ENCODE measurements at places on chromosomes 1 and 21.

GRCh38 chr1:25516686-25517085 is 26.7 kb upstream of the LDLRAP1 start:
- no peak for DNase-seq

- no peak for DNase-seq
Observed at GRCh38 chr1:214002472-214002871, 14.7 kb downstream of the PROX1 start.

GRCh38 chr1:232751393-232752140 is 53.6 kb upstream of the MAP10 start:
- DNase-seq: no peak

DNA sequence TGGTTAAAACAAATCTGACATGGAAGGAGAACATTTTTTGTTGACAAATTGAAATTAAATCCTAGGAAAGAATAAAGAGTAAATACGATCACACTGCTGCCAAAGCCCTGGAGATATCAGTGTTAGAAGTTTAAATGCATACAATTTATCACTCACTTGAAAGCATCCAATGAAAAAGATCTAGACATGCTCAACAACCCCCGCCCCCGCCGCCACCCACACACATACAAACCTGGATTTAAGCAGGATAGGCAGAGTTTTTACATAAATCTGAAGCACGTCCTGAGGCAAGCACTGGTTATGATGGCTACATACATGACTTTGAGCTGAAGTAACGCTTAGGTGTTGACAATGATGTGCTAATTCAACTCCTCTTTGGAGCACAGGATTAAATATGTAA is 58.5 kb downstream of the LYST start:
- no peak for DNase-seq

GRCh38 chr1:109616391-109616790 is 3.0 kb downstream of the GNAT2 start:
- no peak for DNase-seq

DNA sequence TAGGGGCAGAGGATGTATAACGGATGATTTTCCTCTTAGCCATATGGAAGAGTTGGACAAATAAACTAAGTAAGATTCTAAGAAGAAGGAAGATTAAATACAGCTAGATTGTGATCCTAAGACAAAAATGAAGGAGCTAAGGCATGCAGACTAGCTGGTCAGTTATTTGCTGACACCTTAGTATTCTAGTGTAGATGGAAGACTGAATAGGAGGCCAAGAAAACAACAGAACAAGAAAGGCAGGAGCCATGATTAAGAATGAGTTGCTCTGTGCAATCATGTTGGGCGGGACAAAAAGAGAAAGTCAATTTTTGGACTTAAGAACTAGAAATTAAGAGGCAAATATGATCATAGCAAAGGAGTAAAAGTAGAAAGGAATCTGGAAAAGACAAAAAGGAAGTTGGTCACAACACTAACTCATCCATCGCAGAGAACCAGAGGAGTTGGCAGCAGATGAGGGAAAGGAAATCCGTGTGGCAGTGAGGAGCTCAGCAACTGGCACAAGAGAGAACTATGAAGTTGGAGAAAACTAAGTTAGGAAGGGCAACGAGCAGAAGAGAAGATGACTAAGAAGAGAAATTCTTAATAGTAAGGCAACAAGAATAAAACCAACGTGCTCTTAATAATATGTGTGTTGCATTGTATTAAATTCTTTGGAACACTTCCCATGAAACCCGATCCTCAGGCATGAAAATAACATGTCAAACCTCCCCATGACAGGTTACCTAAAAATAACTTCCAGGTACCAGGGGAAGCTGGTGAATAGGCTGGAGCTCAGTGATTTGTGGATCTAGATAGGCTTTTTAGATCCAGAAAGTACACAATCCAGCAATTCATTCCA is 234.4 kb downstream of the LTN1 start:
- no peak for DNase-seq

DNA sequence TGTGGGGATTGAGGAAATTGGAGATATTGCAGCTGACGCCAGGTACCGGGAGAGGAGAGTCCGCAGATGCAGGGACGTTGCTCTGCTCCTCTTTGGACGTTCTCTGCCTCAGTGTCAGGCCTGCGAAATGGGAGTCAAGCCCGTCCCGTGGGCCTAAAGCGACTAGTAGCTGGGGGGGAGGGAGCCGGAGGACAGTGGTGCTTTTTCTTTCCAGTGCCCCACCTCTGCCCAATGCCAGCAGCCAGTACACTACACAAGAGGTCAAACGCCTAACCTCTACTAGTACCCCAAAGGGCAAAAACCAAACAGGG is 413.6 kb upstream of the ESRRG start:
- no peak for DNase-seq

DNA sequence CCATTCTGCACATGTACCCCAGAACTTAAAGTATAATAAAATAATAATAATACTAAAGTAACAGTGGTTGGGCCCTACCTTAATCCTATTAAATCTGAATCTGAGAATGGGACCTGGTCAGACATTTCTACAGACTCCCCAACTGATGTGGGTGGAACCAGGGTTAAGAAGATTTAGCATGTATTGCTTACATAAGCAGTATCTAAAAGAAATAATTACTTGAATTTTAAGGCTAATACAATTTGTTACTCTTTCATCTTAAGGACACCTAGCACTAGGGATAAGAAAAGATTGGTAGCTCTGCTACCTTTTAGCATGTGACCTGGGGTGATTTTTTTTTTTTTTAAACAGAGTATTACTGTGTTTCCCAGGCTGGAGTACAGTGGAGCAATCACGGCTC is 79.4 kb downstream of the IVNS1ABP start:
- DNase-seq: no peak

GRCh38 chr1:76477156-76477555 is 390.1 kb upstream of the ST6GALNAC5 start:
- DNase-seq: no peak

GRCh38 chr1:199283794-199284193 is 645.0 kb downstream of the PTPRC start:
- no peak for DNase-seq

- DNase-seq: no peak
Observed at GRCh38 chr1:30345491-30346130, 377.8 kb downstream of the MATN1 start.

GRCh38 chr1:42128964-42129363 is 24.2 kb upstream of the GUCA2B start:
- DNase-seq: no peak

DNA sequence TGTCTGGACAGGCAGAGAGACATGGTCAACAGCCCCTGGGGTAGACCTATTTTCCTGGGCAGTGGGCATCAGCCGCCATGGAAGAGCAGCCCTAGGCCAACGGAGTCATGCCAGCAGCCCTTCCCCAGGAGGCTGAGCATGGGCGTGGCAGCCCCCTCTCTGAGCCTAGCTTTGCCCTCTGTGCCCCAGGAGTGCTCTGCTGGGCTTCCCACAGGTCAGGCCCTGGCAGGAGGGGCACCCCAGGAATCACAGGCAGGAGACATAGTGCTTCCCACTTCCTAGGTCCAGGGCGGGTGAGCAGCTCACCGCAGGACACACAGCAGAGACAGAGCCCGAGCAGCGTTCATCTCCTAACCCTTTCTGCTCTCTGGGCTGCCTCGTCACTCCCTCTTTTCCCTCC is 132.8 kb downstream of the GLIS1 start:
- DNase-seq: no peak

GRCh38 chr1:20949871-20950590 is 162.9 kb upstream of the HP1BP3 start:
- DNase-seq: no peak

DNA sequence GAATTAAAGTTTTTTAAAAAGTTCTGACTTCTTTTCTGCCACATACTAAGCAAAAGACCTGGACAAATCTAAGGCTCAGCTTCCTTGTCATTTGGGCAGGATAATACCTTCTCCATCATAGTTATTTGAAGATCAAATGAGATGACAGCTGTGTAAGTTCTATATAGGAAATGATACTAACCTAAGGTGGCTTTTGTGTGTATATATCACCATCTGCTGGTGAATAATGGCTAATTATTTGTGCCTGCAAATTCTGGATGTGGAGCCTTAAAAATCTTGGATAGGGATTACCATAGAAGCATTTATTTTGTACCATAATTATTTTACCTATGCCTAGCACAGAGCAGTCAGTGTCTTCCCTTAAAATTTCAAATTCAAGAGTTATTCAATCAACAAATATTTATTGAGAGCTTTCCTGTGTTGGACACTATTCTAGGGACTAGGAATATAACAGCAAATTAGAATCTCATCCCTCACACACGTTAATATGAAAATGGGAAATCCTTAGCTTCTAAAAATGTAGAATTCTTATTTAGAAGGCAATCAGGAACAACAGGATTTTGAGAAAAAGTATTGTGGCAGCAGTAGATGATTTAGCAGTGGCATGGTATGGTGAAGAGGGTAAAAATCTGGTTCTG is 89.8 kb downstream of the TMEM200B start:
- no peak for DNase-seq

- DNase-seq: no peak
Observed at GRCh38 chr1:2279210-2279639, 51.1 kb downstream of the SKI start.

GRCh38 chr1:39098546-39099250 is 72.5 kb downstream of the NDUFS5 start:
- DNase-seq: peak; percentile 78

- DNase-seq: no peak
Observed at GRCh38 chr1:184953600-184954219, 20.6 kb downstream of the NIBAN1 start.

GRCh38 chr1:6444377-6444776 is 19.8 kb downstream of the ESPN start:
- no peak for DNase-seq

- no peak for DNase-seq
Observed at GRCh38 chr1:20194224-20194623, 7.9 kb upstream of the PLA2G2C start.

- DNase-seq: no peak
Observed at GRCh38 chr1:16172964-16173446, 17.1 kb upstream of the EPHA2 start.

GRCh38 chr1:52119301-52120079 is 22.4 kb upstream of the ZFYVE9 start:
- DNase-seq: no peak

GRCh38 chr1:19974822-19975416 is 4.5 kb downstream of the PLA2G2A start:
- no peak for DNase-seq

DNA sequence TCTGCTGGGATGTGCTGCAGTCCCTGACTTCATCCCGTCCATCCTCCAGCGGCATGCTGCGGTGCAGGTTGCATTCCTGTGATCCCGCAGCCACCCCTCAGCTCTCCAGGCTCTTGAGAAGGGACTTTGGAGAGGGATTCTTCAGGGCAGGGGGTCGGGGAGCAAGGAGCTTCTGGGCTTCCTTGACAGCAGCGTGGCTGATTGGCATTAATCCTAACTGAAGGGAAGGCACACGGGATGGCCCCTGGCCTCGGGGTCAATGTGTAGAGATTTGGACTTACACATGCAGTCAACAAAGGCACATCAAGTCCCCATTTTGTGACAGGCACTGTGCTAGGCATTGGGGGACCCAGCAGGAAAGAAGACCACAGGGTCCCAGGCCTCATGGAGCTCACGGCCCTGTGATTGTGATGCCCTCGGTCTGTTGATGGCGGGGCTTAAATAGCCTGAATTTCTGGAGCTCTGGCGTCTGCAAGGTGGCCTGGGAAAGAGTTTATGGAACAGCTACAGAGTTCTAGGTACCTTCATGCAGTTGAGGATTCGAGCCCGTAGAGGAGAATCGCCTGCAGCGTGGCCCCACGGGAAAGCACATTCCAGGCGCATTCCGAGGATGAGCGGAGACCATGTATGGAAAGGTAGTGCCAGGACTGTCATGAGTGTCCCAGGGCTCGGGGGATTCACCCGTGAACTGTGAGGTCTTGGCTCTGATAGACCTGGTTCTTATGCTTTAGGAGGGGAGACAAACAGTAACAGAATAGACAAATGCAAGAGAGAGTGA is 20.1 kb downstream of the PSEN2 start:
- DNase-seq: no peak

DNA sequence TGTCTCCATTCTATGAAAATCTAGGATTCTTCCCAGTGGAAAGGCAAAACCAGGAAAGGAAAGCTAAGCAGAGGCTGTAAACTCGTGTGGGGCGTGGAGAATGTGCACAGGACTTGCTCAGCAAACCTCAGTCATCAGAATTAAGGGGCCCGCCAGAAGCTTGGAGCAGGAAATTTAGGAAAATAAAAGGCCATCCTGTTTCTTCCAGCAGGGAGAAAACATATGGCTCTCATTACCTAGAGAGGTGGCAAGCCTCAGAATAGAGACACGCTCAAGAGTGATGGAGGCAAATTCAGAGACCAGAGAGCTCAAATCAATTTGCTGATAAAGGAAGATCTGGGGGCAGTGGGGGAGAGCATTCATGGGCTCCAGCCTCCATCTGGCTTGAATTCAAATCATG is 151.9 kb upstream of the KLHDC7A start:
- DNase-seq: no peak

GRCh38 chr1:225415307-225415706 is 12.5 kb downstream of the LBR start:
- no peak for DNase-seq

GRCh38 chr1:16677552-16678431 is 11.0 kb upstream of the RNU1-3 start:
- peak; percentile 59 for DNase-seq

- peak; percentile 58 for DNase-seq
Observed at GRCh38 chr1:28601696-28602095, 9.6 kb downstream of the RAB42 start.

DNA sequence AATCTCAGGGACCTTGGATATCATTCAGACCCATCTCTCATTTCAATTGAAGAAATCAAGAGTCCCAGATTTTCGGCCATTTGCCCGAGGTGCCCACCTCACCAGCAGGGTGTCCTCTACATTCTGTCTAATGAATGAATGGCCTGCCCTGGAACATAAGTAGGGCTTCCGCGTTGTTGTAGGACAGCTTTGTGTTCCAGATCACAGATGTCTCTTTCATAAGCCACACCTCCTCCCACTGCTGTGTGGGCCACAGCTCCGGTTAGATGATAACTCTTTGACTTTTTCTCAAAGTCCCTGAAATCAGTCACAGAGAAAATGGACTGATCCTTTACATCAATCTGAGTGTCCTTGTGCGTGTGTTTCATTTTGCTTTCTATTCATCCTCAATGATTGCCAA is 144.4 kb downstream of the RGS7 start:
- DNase-seq: no peak

DNA sequence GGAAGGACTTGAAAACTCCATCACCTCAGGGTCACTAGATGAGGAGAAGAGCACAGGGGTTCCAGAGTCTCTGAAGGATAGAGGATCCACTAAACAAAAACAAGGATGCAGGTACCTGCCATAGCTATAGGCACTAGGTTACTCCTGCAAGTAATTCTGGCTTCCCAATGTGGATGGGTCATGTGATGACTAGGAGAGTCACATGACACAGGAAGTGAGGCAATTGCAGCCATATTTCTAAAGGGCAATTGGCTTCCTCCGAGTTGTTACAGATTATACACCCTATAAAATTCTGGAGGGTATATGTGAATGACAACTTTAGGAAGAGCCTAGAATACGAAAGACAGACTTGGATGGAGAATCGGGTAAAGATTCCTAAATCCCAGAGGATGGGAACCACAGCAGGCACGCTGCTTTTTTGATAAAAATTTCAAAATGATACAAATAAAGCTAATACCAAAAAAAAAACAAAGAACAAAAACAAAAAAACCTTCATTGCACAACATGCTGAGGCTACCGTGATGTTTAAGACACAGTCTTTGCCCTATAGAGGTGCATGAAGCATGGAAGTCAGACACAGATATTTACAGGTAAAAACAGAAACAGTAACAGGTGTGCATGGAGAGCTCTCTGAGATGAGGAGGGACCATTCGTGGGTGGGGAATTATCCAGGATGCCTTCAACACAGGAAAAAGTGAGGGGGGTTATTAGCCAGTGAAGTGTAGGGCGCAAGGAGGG is 10.5 kb downstream of the MTX1 start:
- no peak for DNase-seq

Data from activated CD8-positive, alpha-beta memory T cell treated with anti-CD3 and anti-CD28 coated beads, Interleukin-2, amount 10 ng/mL, durations not matched to agents 7 days and 5 days (primary cell).